ENCODE measurements at places on chromosomes 2 and 18.

- DNase-seq = no peak
These were observed 18.6 kb downstream of the SMAD2 start for GRCh38 chr18:47911877-47912276.

GRCh38 chr18:70452501-70452900 lies 163.7 kb downstream of the SOCS6 start:
- DNase-seq = no peak

- no peak for DNase-seq
These were observed 20.1 kb upstream of the MGAT5 start for GRCh38 chr2:134233728-134234136.

DNA sequence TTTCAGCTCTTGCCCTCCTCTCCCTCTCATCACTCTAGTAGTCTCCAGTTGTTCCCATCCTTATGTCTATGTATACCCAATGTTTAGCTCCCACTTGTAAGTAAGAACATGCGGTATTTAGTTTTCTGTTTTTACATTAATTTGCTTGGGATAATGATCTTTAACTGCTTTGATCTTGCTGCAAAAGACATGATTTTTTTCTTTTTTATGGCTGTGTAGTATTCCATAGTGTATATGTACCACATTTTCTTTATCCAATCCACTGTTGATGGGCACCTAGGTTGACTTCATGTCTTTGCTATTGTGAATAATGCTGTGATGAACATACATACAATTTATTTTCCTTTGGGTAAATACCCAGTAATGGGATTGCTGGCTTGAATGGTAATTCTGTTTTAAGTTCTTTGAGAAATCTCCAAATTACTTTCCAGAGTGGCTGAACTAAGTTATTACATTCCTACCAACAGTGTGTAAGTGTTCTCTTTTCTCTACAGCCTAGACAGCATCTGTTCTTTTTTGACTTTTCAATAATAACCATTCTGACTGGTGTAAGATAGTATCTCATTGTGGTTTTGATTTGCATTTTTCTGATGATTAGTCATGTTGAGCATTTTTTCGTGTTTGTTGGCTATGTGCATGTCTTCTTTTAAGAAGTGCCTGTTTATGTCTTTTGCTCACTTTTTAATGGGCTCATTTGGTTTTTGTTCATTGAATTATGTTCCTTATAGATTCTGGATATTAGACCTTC lies 179.6 kb upstream of the SLC39A10 start:
- no peak for DNase-seq

GRCh38 chr2:28623582-28624405 lies 127.8 kb upstream of the PPP1CB start:
- DNase-seq = no peak

DNA sequence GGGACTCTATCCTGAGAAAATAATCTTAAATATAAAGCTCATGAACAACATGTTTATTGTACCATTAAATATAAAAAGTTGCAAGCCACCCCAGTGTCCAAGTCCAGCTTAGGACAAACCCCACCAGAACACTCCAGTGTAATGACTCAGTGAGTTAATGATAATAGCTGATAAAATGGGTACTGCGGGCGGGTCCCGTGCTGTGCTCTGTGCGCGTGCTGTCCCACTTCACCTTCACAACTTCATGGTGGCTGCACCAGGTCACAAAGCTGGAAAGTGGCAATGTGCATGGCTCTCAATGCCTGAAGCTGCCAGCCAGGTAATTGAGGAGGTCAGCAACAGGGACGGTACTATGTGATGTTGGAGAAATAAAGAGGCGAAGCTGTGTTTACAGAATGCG lies 18.6 kb downstream of the DGKD start:
- no peak for DNase-seq

DNA sequence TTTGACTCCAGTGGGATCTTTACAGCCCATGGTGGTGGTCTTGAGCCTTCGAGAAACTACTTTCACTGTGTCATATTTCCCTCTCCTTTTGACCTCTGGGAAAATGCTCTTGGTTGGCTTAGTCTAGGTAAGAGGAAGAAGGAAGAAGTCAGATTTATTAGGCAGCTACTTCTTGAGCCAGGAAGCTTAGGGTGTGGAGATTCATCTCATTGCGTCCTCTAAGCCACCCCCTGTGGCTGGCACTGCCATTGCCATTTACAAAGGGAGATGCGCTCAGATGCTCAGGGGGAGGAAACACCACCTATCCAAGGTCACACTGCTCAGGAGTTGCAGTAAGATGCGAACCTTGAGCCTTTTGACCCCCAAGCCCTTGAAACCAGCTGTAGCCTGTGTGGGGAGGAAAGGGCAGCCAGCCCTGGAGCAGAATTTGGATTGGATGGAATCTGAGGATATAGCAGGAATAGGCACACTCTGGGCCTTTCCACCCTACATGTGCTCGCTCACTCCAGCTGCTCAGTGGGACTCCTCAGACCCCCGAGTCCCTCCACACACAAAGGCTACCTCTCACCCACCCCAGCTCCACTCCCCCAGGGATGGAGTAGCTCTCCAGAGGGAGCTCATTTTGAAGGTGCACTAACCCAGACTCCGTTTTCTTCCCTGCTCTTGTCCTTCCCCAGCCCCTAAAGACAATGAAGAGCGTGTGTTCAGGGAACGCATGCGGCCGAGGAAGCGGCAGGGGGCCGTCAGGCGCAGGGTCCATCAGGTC lies 321.3 kb upstream of the EPAS1 start:
- DNase-seq = no peak

DNA sequence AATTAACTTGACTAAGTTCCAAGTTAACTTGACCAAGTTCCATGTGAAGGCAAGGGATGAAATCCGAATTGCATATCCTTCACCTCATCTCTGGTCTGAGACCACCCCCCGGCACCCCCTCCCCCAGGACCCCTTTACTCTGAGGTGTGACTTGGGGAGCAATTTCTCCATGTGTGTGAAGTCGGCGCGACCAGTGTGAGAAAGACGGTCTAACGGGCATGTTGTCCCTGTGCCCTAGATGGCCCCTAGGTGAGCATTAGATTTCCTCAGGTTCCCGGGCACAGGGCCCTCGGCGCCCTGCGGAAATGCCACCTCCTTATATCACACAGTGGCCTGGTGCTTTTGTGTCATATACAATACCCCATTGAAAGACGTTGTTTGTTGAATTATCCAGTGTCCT lies 137.1 kb downstream of the CTIF start:
- no peak for DNase-seq

DNA sequence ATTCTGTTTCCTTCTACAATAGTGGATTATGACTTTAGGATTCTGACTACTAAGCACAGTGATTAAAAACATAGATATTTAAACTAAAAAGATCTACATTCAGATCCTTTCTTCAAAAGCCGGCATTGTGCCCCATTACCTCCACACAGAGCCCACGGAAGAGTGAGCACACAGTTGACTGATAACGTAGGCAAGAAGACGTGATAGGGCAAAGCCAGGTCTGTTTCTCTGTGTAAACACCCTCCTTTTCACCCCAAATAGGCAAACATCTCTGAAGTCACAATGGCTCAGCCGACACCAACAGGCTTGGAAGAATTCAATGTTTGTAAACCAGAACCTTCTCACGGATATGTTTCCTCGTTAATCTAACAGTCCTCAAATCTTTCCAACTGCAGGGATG lies 302.9 kb downstream of the CMPK2 start:
- DNase-seq = no peak

DNA sequence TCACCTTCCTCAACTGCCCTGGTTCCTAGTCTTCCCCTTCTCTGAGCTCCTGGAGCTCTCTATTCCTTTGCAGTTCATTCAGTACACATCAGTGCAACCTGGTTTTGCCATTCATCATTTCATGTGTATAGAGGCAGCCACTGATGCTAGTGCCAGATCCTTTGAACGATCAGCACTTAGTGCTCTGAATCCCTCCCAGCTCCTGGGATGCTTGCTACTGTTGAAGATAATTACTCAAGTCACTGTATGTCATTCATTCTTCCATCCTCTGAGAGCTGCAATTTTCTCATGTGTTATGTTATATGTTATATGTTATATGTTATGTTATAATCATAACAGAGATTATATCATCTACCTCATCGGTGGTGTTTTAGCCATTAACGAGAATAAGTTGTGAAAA lies 98.5 kb upstream of the UXS1 start:
- DNase-seq = no peak

DNA sequence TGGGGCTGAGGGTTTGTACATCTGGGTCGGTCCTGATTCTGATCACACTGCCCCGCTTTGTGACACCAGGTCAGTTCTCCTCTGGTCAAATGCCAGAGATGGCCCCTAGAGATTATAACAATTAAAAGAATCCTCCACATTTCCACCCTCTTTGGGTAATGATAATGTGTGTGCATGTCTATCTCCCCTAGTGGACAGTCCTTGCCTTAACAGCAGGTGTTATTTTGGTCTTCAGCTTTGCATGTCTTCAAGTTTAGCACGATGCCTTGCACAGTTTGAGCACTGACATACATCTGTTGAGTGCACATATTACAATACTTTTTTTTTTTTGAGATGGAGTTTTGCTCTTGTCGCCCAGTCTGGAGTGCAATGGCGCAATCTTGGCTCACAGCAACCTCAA lies 25.7 kb upstream of the COX7A2L start:
- no peak for DNase-seq

DNA sequence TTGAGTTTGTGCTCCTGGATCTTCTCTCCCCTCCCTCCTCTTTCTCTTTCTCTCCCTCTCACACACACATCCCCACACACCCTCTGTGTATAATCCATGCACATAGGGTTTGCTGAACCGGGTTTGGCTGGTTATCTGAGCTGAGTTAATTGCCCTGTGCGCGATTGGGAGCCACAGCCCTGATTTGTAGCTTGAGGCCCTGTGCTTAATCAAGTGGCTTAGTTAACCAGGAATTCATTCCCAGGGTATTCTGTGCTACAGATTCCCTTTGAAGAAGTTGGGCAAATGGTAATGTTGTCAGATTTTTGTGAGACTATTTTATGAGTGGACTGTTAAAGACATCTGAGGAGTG lies 6.2 kb downstream of the PARD3B start:
- no peak for DNase-seq

DNA sequence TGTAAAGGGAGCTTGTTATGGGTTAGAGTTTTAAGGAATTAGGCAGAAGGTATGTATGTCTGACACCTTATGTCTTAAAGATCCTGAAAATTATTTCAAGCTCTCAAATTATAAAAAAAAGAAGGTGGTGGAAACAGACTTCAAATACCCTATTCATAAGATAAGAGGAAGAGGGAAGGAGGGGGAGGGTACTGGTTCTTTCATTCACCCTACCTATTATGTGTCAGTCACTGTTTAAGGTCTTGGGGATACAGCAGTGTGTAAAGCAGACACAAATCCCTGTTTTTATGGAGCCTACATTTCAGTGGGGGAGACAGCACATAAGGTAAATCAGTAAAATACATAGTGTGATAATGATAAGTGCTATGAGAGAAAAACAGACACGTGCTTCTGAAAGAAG lies 184.4 kb downstream of the FHOD3 start:
- DNase-seq = no peak

DNA sequence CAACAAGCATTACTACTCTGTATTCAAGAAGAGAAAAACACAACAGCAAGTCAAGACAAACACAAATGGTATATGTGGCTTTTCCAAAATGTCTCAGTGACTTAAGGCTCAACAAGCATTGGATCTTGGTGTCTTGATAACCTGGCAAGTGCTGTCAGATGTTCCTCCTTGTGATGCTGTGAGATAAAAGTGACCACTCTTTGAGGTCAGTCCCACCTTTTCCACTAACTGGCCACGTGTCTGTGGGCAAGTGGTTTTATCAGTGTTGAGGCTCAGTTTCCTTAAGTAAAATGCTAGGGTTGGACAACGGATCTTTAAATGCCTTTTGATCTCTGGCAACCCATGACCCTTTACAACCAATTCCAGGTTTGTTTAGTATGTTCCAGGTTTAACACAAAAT lies 98.7 kb downstream of the BCL2 start:
- DNase-seq = no peak

DNA sequence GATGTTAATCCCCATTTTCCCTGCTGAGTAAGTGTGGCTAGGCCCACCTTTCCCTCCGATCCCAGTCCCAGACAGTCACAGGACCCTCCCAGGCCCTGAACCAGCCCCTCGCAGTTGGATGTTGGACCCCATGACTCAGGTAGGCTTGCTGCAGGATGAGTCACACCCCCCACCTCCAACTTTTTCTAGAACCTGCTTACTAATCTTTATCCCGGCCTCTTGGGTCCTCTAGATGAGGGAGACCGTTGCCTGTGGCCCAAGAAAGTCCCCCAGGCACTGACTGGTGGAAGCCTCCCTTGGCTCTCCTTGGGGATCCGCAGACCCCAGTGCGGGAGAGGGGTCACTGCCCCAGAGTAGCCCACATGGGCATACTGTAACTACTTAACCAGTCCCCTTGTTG lies 98.5 kb downstream of the SMAD7 start:
- DNase-seq = no peak

DNA sequence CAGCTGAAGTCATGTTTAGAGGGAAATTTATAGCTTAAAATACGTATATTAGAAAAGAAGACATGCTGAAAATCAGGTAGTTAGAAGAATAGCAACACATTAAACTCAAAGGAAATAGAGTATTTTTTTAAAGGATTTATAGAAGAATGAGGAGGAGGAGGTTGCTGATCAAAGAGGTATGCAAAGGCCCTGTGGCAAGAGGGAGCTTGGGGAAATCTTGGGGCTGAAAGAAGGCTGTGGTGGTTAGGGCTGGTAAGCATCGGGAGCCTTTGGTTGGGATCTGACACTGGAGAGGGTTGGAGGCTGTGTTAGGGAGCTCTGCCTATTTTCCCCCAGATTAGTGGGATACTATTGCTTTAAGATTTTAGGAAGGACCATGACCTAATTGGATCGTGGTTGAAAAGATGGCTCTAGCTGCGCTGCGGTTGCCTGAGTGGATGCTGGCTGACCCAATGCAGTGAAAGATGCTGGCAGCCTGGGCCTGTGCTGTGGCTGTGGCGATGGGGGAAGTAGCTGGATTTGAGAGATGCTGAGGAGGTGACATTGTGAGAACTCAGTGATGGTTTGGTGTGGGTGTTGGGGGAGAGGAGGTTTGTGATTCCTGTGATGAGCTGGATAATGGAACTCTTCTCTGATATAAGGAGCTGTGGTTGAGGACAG lies 11.7 kb downstream of the DGKD start:
- DNase-seq = no peak

DNA sequence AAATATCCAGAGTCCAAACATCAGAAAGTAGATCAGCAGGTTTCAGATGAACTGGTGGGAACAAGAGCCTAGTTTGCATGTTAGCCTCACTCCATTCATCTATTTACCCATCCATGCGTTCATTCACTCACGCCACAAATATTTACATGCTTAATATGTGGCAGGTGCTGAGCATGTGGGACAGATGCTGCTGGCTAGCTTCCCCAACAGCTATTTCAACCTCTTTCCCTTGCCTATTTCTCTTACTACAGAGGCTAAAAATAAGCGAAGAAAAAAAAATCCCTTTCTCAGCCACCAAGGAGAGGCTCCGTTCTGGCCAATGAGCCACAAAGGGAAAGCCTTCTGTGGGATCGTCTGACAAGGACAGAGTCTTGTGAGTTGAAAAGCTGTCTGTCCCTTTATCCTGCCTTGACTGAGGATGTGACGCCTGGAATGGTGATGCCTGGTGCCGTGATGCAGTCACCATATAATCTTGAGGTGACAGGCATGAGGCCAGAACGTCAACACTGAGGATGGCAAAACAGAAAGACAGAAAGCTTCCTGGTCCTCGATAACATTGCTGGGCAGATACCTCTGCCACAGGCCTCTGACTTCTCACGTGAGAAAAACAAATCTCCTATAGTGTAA lies 78.2 kb downstream of the KCTD1 start:
- no peak for DNase-seq

- DNase-seq = no peak
These were observed 84.1 kb downstream of the PRELID3A start for GRCh38 chr18:12491611-12492435.

- DNase-seq = no peak
These were observed 838.7 kb downstream of the RNF144A start for GRCh38 chr2:7755879-7756278.

Measured in activated CD8-positive, alpha-beta memory T cell treated with anti-CD3 and anti-CD28 coated beads, Interleukin-2, amount 50 U/mL, for 48 hours (primary cell).